ENCODE measurements at places on chromosomes 3 and 15.

DNA sequence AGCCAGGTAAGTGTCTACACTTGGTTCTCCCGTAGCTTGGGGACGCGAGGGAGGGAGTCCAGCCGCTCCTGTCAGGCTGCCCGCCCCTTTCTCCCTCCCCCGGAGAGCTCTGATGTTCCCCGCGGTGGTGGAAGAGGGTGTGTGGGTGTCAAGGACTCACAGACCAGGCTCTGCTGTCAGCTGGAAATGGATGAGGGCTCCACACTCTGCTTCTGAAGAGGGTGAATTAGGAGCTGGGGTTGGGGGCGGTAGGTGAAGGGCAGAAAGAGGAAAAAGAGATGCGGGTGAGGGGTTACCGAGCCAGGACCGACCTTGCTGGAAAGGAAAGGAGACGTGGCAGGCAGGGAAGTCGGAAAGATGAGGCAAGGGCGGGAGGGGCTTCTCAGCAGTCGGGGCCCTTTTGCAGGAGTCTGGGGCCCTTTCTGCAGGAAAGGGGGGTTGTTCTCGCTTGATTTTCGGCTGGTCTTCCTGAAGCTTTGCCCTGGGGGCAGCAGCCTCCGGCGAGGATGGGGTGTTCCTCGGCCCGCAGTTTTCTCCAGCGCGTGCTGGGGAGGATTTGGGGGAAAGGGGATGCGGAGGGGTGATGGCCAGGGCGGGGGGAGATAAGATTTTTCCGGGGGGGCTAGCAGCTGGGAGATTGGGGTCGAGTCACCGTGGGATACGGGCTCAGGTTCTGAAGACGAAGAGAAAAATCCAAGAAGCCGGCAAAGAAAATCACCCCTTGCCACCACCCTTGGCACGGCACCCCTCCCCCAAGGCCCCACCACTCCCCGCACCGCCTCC lies 602 bp upstream of the BAHD1 start:
- no peak for DNase-seq

DNA sequence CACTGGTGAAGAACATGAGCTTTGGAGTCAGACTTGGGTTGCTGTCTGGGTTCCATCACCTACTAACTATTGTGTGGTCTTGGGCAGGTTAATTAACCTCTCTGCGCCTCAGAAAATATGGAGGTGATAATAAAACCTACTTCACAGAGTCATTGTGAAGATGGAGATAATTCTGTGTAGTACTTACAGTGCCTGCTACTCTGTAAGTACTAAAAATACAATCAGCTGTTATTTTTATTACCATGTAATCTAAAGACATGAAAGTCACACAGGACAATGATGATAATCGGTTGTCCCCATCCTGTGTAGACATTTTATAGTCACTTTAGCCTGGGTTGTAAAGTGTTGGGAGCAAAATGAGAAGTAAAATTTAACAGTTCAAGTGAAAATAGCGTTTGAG lies 334.1 kb downstream of the THSD4 start:
- DNase-seq = no peak

- no peak for DNase-seq
Measured at GRCh38 chr3:119346076-119346496, 51.9 kb downstream of the ARHGAP31 start.

DNA sequence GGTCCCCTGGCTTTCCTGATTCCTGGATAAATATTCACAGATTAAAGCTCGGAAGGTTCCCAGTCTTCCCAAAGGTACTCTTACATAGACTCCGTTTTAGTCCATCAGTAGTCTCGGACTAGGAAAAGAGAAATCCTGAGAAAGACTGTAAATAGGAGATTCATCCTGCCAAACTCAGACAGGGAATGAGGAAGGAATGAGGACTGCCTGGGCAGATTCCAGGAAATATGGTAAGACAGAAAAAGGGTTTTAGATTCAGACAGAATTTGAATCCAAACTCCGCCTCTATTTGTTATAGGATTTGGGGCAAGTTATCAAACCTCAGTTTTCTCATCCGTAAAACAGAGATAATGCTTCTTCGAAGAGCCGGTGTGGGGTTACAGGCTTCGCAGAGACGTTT lies 77.8 kb upstream of the VGLL4 start:
- no peak for DNase-seq

GRCh38 chr15:98758224-98758623 lies 109.9 kb downstream of the IGF1R start:
- no peak for DNase-seq

- peak; percentile 22 for DNase-seq
Measured at GRCh38 chr3:44439499-44440295, 37.8 kb downstream of the ZNF445 start.

DNA sequence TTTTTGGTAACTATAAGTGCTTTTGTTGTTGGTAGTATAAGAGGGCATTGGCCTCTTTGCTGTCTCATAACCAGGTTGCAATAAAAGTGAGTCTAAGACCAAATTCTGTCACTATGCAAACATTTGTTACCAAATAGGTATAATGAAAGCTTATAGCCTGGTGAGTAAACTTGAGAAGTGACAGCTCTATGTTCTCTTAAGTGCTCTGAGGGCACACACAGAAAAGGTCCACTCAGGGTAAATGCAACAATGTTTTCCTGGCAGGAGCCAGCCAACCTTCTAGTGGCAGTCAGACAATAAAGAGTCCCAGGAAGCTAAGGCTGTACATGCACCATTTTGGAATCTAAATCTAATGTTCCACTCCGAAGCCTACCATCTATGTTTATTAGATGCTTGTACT lies 262.1 kb upstream of the TGFBR2 start:
- DNase-seq = no peak

- DNase-seq = no peak
Measured at GRCh38 chr15:88646951-88647350, 8.1 kb downstream of the ISG20 start.

DNA sequence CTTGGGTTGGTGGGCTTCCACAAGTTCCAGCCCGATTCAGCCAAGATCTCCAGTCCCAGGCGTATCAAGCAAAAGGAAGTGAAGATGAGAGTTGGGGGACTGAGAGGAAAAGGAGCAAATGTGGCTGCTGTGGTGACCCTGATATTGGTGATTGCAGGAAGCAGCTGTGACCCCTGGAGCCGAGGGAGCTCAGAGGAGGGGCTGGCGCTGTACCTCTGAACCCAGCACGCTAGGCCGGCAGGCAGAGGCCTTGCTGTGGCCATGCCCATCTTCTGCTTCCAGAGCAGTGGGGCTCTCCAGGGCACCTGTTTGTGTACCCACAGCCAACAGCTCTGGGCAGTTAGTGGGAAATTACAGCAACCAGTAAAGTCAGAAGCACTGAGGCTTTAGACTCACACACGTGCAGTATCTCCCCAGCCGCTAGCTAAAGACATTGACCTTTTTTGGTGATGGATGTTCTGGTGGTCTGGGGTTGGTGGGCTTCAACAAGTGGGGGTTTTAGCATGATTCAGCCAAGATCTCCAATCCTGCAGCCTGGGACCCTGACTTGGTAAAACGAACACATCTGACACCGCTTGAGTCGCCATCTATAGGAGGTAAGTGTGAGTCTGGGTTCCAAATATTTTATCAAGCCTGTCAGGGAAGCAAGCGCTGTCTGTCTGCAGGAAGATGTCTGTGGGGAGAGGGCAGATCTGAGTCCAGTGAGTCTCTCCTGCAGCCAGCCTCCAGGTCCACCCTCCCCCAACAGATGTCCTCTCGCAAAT lies 33.1 kb downstream of the TM2D3 start:
- DNase-seq = peak; percentile 38

- DNase-seq = no peak
Measured at GRCh38 chr3:43222590-43222989, 63.8 kb upstream of the SNRK start.

GRCh38 chr15:74892313-74892712 lies 2.5 kb downstream of the MPI start:
- no peak for DNase-seq

DNA sequence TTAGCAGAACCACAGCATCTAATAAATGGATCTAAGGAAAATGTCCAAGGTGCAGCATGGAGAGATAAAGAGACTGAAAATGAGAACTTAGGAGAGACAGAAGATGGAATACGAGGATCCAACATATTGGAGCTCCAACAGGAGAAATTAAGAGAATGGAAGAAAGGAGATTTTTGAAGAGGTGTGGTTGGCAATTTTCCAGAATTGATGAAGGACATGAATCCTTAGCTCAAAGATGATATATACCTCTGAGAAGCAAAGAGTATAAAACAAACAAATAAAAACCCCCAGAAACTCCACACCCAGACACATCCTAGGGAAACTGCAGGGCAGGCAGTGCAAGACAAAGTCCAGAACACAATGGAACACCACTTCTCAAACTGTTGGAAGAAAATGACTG lies 141.2 kb downstream of the MEGF11 start:
- no peak for DNase-seq

- DNase-seq = no peak
Measured at GRCh38 chr3:183074261-183074660, 25.0 kb downstream of the MCCC1 start.

DNA sequence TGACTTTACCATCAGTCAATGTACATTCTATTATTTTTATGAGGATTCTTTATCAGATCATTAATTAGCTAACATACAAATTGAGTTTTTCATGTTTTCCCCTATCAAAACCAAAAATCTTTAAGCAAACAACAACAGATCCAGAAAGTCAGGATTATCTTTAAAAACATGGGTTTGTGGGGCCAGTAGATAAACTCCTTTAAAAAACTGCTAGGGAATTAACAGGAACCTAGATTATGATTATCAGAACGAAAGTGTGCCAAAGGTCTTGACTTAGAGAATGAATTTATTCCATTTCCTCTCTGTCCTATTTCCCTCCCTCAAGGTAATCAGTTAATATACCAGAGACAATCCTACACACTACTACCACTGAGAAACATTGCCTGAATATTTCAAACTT lies 13.2 kb upstream of the CCDC13 start:
- no peak for DNase-seq

DNA sequence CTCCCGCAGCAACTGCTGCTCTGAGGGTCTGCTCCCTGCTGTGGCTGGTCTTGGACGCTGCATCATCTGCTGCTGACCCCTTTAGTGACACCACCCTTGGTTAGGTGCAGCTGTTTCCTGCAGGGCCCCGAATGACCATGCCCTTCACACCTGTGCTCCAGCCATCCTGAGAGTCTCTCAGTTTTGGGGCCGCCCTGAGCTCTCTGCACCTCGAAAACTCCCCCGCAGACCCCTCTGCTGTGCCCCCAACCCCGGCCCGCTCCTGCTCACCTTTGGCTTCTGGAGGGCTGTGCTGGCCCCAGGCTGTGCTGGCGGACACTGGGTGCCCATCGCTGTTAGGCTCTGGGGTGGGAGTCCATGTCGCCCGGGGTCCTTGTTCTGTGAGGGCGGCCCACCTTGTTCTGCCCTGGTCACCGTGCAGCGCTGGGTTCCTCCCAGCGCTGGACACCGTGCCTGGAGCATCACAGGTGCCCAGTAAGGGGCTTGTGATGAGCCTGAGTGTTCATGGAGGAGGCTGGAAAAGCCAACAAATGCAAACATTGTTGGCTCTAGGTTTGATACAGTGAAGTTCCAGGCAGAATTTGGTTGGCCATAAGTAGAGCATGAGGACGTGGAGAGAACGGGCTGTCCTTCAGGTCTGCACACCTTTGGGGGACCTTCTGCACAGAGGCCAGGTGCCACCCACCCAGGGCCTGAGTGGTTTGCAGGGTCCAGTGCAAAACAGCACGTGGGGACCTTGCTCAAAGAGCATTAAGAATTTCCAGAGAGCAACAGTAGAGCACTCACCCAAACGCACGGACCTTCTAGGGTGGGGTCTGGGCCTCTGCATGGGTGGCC lies 12.3 kb downstream of the ABTB1 start:
- DNase-seq = no peak

DNA sequence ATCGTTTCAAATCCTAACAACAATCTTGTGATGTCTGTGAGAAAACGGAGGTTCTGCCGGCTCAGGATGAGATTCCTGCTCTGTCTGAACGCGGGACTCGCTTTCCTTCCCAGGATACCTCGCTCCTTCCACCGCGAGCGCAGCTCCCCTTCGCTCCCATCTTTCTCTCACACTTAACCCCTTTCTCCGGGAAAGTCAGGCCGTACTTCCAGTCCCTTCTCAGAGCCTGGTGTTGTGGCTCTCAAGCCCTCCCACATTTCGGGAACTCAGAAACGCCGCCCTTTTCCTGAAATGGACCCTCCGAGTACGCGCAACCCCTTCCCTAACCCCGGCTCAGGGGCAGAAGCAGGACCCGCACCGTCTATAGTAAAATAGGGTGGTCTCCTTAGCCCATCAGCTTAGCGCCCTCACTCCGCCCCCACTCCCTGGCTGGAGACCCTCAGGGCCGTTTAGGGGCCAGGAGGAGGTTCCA lies 378 bp upstream of the FEM1B start:
- DNase-seq = no peak

GRCh38 chr3:20646425-20646824 lies 460.4 kb upstream of the SGO1 start:
- DNase-seq = no peak

- DNase-seq = no peak
Measured at GRCh38 chr3:197397838-197398237, 99.4 kb upstream of the DLG1 start.

- peak; percentile 1 for DNase-seq
Measured at GRCh38 chr3:38655708-38656300, 6.3 kb upstream of the SCN5A start.

DNA sequence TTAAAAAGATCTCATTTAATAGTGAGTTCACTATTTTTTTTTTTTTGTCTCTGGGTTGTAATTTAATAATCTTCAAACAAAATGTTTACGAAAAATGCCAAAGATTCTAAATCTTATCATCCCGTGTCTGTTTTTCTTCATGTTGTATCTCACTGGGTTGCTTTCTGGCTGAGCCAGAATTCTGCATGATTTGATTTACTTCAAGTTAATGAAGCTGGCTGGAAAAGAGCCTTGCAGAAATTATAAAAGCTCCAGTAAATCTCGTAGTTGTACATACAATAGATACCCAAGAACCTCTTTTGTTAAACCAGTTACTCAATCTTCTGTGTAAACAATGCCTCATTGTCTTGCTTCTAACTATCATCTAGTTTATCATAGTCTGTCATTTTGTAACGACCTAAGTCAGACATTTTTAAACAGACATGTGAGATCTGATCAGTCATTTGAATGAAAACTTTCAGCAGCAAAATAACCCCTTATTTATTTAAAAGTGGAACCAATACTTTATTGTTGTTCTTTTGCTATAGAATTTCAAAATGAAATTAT lies 249.0 kb downstream of the MCTP2 start:
- no peak for DNase-seq

DNA sequence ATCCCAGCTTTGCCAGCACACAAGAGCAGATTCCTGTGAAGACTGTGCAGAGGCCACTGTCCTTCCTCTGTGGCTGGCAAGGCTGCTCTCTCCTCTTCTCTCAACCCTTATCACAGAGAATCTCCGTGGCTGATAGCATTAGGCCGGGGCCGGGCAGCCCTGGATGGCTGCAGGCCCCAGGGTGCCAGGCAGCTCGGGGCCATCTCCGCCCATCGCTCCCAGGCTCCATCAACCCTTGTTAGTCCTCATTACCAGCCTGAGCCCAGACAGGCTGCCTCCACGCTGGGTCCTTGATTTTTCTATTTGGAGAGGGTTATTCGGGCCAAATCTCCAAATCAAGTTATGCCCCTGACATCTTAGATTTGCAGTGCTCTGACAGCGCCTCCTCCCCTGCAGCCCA lies 39.1 kb downstream of the MRPL46 start:
- DNase-seq = no peak

- no peak for DNase-seq
Measured at GRCh38 chr3:184419171-184419570, 39.3 kb downstream of the CHRD start.
